Hair follicular keratinocyte (primary cell): ENCODE measurements at places on chromosomes 13 and 19. TPM values are rescaled to one million over a fixed set of nuclear protein-coding genes. Genes with fewer than 3 reads are reported as not detected.

SIGLEC14 gene
- total RNA-seq: not detected in 2 replicates

SELENOV gene
- not detected in 2 replicates for total RNA-seq

C19orf67 gene
- not detected in 2 replicates for total RNA-seq

SLC27A5 gene
- 12.7 and 12.8 TPM in 2 replicates for total RNA-seq

ZNF787 gene
- total RNA-seq: 18.2 and 25.4 TPM in 2 replicates

ADAT3 gene
- 4.8 and 5.1 TPM in 2 replicates for total RNA-seq

ZNF506 gene
- total RNA-seq: 8.7 and 10.6 TPM in 2 replicates

DCT gene
- total RNA-seq: not detected in 2 replicates

ZNF729 gene
- total RNA-seq: not detected in 2 replicates

RPS28 gene
- total RNA-seq: 389 and 571 TPM in 2 replicates

SERTAD1 gene
- total RNA-seq: 27.1 and 28.6 TPM in 2 replicates

ZFR2 gene
- total RNA-seq: not detected in 2 replicates

KLK1 gene
- 0.55 TPM in 1 of 2 replicates, not detected in the other for total RNA-seq
